ENCODE measurements at places on chromosomes 3 and 15.

DNA sequence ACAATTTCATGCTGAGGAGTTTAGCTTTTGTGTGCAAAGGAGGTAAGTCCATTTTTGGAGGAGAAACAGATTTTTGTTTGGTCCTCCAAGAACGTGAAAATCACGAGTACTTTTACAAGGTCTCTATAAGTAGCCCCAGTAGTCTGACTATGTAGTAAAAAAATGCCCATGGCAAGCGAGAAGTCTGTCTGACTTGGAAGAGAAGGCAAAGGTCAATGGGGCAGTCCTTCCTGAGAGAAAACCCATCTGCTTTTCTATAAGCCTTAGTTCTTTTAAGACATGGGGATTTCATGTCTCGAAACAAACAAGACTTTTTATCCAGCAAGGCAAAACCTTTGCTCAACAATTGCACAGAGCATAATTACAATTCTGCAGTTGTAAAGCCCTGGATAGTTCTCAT is 183.2 kb downstream of the GAP43 start:
- no peak for ATAC-seq

DNA sequence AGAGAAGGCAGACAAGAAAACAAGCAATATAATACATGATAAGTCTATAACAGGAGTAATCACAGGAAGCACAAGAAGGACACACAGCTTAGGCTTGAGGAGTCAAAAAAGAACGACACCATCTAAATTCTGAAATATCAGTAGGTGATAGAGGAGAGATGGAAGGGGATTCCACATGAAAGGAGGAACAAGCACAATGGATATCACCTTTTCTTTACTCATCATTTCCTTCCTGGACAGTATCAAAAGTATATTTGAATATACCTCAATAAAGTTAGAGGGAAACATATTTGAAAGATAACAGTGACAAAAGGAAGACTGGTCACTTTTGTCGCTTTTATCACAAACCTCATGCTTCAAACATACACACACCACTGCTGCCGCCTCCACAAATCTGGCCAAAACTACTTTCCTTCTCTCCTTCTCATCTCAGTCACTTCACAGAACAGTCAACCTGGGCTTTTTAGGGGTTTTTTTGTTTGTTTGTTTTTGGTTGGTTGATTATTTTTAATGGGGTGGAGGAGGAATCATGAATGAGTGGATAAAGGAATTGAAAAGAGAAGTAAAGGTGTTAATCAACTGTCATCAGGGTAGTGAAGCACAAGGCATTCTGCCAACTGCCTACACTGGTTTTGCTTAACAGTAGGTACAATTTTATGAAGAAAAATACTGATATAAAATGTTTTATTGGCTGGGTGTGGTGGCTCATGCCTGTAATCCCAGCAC is 18.5 kb downstream of the DENND4A start:
- ATAC-seq, result peak; percentile 93

DNA sequence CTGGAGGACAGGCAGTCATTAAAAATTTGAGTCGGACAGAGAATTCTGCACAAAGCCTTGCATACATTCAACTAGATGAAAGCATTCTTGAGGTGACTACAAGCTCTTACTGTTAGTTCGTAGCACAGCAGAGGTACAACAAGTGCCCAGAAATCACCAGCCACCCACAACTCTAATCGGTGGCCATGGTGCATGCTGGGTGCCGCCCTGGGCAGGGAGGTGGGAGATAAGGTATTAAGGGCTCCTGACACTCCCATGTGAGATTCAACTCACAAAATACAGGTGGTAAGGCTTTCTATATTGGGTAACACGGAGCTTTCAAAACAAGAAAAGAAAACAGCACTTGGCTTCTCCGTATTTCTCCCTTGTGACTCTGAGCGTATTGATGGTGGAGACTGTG is 66.0 kb downstream of the MEIS2 start:
- ATAC-seq, result no peak

DNA sequence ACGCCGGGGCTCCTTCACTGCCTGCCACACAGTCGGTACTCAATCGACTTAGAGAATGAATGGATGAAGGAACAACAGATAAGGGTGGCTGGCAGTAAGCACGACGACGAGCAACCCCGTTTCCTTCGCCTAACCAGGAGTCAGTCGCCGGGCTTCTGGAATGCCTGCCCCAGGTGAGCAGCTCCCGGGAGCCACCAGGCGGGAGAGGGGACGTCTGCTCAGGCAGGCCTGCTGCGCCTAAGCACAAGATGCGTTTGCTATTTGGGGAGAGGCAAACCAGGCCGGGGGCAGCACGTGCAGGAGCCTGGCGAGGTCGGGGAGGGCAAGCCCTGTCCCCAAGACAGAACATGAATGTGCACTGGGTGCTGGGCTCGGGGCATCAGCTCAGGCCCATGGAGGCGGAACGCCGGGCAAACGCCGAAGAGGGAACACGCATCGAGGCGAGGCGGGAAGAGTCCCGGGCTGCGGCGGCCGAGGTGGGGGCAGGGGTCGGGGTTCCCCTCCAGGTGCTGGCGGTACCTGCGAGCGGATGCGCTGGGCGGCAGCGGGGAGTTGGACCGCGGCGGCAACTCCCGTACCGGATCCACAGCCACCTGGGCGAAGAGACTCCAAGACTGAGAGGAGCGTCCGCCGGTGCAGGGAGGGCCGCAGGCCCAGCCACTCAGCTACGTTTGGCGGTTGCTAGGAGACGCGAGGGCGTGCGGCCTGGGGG is at the start of gene CFAP92:
Gene CFAP92 (minus strand): TSS at position 616 of the 712 bp plus-strand sequence. CDS start 772 bp downstream, outside the sequence.
- ATAC-seq, result peak; percentile 98

DNA sequence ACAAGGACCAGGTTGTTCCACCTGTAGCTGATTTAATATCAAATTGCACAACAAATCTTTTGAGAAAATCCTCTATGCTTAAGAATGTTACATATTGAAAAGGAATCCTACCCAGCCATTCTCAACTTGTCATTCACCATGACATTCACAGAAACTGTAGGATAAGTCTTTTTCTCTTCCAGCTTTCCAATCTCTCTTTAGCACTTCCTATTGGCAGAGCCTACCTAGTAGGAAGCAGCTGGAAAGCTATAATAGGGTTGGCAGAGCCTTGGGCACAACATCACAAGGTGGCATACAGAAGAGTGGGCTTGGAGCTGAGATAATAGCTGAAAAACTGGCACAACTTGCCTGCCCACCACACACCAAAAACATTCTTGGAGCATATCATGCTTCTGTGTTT is 67.3 kb upstream of the NUDT16 start:
- ATAC-seq, result no peak

- ATAC-seq, result no peak
Measured at GRCh38 chr3:127063916-127064315, 81.0 kb downstream of the PLXNA1 start.
